Astrocyte (in vitro differentiated cells and primary cell): ENCODE measurements at places on chromosomes 4 and X.

DNA sequence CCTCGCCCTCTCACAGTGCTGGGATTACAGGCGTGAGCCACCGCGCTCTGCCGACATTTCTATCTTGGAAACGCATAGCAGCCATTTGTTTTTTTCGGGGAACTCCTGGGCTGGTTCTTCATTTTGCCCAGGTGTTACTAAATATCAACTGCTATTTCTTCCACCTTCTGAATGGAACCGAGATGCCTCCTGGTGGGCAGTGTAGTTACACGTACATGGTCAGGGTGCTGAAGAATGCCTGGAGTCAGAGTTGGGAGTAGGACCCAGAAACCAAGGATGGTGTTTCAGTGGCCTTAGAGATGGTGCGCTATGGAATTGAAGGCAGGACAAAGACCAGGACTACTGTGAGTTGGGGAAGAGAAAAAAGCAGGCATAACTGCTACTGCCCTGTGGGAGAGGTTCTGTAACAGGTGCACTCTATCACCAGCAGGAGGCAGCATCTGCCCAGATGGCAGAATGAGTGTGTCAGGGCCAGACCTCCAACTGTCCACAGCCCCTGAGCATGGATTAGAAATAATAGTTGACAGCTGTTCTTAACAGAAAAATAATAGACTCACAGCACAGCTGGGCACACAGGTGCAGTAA lies 81.7 kb downstream of the ZC4H2 start:
- no peak for DNase-seq

DNA sequence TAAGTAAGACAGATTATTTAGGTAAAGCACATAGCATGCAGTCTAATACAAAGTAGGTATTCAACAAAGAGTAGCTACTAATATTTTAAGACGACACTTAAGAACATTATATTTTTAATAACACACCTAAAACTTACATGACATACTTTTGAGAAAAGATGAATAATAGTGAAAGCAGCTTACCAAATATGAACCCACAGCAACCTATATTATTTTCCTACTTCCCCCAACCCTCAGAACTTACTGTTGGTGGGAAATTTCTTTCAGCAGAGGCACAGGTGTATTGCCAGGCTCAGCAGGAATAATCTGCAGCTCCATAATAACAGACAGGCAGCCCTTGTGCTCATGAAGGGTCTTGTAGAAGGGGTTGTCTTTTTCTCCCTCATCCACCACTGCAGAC lies 498.9 kb downstream of the GLUD2 start:
- no peak for DNase-seq

DNA sequence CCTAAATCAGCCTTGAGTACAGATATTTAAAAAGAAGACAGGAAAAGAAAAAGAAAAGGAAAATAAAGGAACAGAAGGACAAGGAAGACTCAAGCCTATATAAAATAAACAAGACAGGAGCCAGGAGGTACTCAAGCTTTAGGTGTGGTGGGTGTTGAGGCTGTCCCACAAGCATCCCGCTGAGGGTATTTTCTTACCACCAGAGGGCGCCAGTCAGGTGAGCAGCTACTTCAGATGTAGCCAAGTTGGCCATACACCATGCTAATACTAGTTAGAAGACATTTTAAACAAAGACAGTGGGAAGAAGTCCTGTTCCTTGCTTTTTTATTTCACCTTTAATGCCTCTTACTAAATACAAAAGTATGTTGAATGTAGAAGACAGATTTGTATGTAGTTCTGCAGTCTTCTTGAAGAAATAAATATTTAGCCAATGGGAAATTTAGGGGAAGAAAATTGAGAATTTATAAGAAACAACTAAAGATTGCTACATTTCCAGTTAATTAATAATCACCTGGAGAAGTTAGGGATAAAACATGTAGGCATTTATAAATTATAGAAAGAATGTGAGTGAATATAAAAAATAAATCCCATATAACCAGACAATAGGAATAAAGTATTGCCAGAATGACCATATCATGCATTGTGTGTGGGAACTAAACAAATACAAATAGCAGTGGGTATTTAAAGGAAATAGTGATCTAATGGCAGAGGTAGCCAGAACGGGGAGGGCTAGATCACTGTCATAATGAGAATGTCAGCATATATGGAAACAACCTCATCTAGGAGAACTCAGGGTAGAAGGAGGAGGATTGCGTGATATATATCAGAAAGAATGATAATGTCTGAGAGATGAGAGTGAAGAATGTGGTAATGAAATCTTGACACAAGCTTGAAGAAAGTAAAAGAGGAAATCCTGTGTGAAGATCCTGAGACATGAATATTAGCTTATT lies 71.0 kb downstream of the MTHFD2L start:
- peak; percentile 37 for DNase-seq

- peak; percentile 75 for DNase-seq
These were observed 63.7 kb downstream of the MAML3 start for GRCh38 chr4:140090215-140090731.

GRCh38 chr4:72446353-72447055 lies 122.5 kb downstream of the ADAMTS3 start:
- DNase-seq = peak; percentile 26

DNA sequence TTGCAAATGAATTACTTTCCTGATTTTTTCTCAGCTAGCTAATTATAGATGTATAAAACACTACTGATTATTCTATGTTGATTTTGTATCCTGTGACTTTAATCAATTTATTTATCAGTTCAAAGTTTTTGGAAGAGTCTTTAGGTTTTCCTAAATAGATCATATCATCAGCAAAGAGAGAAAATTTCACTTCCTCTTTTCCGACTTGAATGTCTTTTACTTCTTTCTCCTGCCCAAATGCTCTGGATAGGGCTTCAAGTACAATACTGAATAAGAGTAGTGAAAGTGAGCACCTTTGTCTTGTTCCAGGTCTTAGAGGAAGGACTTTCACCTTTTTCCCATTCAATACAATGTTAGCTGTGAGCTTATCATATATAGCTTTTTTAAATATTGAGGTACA lies 417.9 kb downstream of the PDGFC start:
- no peak for DNase-seq

DNA sequence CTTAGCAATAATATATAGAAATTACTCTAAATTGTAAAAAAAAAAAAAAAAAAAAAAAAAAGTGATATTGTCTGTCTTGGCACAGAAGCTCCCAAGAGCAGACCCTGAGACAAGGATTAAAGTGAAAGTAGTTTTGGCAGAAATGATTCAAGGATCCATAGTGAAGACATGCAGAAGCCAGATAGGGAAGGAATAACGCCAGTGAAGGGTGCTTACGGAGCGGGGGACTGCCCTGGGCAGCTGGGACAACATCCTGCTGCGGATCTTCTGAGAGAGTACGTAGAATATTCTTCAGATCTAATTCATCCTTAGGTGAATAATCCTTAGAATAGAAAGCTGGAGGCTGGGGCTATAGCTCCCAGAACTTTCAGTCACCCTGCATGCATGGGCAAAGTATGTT lies 39.8 kb downstream of the ARHGAP24 start:
- no peak for DNase-seq

DNA sequence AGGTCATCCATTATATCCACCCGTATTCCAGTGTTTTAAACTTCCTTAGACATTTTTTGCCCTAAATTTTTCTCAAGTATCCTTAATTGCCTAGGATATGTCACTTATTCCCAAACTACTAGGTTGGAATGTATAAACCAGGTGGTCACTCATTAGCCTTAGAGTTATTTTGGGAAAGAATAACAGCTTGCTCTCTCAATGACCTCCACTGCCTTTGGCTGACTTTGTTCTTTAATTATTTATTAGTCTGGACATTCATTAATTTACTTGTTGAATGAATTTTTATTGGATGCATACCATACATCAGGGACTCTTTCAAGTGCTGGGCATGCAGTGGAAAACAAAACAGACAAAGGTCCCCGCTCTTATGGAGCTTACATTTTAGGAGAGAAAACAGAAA lies 609.3 kb upstream of the IGFBP7 start:
- no peak for DNase-seq

GRCh38 chrX:137051978-137052642 lies 18.3 kb upstream of the GPR101 start:
- peak; percentile 4 for DNase-seq

- no peak for DNase-seq
These were observed 9.7 kb upstream of the KLHL13 start for GRCh38 chrX:118126286-118126685.

- no peak for DNase-seq
These were observed 12.3 kb upstream of the CLTRN start for GRCh38 chrX:15676886-15677285.

GRCh38 chrX:40109288-40110008 lies 11.7 kb upstream of the BCOR start:
- DNase-seq = no peak

DNA sequence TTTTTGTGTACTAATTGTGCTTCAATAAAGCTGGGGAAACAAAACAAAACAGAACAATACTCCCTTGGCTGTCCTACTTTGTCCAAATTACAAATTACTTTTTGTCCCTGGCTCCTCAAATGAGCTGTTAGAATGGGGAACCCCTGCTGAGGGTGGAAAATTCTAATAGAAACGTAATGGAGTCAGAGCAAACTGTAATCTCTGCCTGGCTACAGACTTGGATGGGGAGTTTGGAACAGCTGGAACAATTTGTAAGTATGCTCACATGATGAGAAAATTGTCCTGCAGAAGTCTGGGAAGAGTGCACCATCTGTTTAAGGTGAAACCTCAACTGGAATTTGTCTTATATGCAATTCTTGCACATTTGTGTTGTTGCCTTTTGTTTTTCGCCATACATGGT lies 364.4 kb upstream of the CLNK start:
- no peak for DNase-seq

GRCh38 chrX:124476562-124476961 lies 130.2 kb downstream of the SH2D1A start:
- DNase-seq = no peak

- DNase-seq = peak; percentile 68
These were observed 4.8 kb upstream of the TENM3 start for GRCh38 chr4:182238355-182238931.

GRCh38 chrX:138745196-138745595 lies 33.7 kb upstream of the FGF13 start:
- peak; percentile 11 for DNase-seq

DNA sequence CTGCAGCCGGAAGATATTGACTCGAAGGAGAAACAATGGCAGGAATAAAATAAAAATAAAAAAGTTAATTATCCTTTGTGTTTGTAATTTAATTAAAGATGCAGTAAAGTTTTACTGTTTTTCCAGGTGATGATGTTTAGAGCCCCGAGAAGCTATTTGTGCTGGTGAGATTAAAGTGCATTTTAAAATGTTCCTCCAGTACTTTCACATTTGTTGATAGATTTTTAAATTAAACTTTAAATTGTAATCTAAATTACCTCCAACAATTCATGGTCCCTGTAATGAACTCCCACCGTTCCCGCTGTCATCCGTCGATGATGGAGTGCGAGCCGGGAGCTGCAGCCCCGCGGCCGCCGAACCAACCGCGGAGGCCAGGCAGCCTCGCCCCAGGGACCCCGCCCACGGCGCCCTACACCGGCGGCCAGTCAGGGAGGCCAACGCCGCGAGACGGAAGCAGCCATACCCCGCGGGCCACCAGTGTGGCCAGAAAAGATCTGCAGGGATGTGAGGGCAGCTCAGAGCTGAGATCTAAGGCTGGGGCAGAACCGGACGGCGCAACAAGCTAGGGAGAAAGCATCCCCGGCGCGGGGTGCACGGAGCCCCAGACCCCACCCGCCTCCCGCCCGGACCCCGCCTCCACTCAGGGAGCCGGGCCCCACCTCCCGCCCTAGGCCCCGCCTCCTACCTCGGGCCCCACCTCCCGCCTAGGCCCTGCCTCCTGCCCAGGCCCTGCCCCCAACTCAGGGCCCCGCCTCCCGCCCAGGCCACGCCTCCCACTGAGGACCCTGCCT lies 104.0 kb downstream of the FAM53A start:
- peak; percentile 43 for DNase-seq

DNA sequence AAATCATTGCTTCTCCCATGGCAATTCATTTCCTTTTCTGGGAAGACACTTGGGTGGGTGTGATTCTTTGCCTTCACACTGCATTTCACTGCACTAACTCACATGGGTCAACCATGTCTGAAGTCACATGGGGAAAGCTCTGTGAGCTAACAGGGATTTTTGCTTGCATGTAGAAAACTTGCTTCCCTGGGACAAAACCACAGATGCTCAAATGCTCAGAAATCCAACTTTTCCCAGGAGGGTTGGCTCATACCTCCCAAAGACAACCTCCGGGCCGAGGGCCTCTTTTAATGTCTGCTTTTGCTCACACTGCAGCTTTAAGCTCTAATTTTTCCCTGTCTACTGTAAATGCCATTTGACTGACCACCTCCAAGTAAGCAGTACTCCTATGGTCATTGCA lies 1695.2 kb downstream of the STIM2 start:
- DNase-seq = no peak

DNA sequence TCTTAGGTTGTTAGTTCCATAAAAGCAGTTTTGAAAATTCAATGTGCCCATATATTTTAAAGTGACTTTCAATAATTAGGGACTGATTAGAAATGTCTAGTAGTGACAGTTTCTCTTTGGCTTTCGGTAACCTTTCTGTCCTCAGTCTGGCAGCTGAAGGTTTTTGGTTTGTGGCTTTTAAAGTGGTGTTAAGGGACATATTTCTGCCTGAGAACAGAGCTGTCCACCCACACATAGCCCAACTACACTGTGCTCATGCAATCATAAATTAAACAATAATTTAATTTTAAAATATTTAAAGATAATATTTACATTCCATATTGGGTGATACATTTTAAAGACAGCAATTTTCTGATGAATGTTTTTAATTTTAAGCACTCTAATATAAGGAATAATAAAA lies 335.0 kb upstream of the TENM3 start:
- peak; percentile 12 for DNase-seq

DNA sequence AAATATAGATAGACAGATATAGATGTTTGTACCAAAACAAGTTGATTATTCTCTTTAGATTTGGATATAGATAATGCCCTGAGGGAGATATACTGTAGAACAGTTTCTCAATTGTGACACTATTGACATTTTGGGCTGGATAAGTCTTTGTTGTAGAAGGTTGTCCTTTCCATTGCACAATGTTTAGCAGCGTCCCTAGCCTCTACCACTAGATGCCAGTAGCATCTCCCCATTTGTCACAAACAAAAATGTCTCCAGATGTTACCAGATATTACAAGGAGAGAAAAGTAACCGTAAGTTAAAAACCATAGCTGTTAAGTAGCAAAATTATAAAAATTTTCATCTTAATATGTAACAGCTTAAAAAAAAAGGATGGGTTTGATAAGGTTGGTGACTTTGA lies 2595.3 kb downstream of the ARAP2 start:
- peak; percentile 1 for DNase-seq

- no peak for DNase-seq
These were observed 526.6 kb upstream of the SLIT2 start for GRCh38 chr4:19725130-19725529.

DNA sequence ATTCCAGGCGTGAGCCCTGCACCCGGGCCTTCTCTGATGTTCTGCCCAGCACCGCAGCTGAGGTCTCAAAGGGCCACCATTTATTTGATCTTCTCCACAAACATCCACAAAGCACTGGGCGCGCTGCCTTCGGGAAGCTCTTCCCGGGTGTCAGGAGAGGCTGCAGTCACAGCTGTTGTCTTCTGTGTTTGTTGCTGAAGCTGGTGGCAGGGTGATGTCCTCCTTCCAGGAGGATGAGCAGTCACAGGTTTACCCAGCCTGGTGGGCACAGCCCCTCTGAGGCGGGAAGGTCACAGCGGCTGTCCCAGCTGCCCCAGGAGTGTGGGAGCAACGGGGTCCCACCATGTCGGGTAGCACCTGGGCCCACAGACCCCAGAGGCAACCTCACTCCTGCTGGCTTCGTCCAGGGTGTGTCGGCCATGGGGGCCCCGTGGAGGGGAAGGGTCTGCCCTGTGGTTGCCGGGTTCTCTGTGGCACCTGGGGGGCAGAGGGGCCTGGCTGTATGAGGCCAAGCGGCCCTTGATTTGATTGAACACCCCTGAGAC lies 27.6 kb downstream of the FGFRL1 start:
- no peak for DNase-seq
